ENCODE measurements at places on chromosomes 7 and 10.

DNA sequence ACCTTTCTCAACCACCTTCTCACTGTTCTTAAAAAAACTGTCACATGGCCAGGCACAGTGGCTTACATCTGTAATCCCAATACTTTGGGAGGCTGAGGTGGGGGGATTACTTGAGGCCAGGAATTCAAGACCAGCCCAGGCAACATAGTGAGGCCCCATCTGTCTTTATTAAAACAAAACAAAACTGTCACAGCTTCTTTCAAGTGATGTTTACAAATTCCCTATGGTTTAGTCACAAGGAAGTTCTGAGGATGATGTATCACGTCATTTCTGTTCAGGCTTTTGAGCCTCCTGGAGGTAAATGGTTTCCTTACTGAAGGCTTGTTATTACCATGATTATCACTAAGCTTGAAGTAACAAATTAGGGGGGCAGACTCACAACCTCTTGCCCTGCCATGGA is 186.2 kb downstream of the CFTR start:
- DNase-seq: no peak

GRCh38 chr7:55252386-55252785 is 112.8 kb upstream of the LANCL2 start:
- DNase-seq: no peak

- DNase-seq: no peak
These were observed 145.2 kb downstream of the ARID5B start for GRCh38 chr10:62046522-62047227.

GRCh38 chr7:2528481-2529095 is 9.0 kb downstream of the LFNG start:
- DNase-seq: no peak
